ENCODE measurements at places on chromosomes 5 and 9.

DNA sequence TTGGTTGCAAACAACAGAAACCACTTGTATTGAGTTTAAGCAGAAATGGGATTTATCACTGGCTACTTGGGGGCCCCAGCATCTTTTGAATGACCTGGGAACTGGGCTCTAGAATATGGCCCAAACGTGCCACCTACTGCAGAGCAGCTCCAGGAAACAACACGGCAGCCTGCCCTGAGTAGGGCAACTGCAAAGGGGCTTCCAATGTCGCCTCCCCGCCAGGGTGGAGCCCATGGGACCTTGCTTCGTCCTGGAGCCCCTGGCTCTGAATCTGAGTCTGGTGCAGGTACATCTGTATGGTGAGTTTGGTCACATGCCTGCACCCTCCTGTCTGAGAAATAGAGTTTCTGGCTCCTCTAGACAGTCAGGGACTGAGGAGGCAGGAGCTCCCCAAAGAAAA is 38.6 kb downstream of the BOD1 start:
- no peak for DNase-seq

GRCh38 chr5:132754947-132755346 is 7.7 kb downstream of the CCNI2 start:
- no peak for DNase-seq

GRCh38 chr5:40736103-40736875 is 19.5 kb downstream of the TTC33 start:
- no peak for DNase-seq

DNA sequence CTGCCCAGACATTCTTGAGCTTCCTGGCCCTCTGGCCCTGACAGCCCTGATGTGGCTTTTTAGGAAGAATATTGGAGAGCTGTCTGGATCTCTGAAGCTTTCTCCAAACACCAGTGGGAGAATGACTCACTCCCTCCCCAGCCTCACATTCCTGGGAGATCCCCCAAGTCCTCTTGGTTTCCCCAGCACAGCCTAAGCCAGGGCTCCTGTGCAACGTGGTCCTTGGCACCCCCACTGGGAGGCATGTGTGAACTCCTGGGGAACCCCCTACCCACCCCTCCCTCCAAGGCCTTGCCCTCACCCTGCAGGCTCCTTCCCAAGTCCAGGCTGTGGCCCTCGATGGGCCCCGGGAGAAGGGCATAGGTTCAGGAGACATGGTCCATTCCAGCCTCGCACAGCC is 12.7 kb downstream of the GLIPR2 start:
- DNase-seq: no peak

DNA sequence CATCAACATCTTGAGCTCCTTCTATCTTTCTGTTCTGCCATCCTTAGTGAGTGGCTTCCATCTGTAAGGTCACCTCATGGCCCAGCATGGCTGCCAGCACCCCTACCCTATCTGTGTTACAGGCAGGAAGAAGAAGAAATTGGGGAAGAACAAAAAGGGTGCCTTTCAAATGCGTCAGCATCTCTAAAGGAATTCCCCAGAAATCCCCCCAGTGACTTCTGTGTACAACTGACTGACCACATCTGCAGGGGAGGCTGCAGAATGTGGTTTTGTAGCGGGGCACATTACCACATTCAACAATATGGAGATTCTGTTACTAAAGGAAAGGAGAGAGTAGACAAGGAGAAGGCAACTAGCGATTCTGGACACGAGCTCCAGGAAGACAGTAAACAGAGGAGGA is 40.1 kb downstream of the ALG2 start:
- no peak for DNase-seq

DNA sequence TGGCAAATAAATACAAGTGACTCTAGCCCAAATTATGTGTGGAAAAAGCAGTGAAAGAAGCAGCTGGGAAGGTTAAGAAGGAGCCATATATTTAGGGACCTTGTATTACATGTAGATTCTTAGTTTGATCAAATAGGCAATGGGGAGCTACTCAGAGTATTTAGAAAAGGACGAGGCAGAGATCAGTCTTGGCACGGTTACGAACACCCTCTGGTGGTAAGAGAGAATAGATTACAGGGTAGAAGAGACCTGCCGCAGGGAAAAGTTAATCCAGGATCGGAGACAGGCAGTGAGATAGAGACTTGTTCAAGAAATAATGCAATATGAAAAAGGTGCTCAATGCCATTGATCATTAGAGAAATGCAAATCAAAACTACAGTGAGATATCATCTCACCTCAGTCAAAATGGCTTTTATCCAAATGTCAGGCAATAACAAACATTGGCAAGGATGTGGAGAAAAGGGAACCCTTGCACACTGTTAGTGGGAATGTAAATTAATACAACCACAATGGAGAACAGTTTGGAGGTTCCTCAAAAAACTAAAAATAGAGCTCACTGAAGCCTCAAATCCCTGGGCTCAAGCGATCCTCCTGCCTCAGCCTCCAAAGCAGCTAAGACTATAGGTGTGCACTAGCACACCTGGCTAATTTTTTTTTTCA is 12.0 kb downstream of the INIP start:
- DNase-seq: peak; percentile 32

DNA sequence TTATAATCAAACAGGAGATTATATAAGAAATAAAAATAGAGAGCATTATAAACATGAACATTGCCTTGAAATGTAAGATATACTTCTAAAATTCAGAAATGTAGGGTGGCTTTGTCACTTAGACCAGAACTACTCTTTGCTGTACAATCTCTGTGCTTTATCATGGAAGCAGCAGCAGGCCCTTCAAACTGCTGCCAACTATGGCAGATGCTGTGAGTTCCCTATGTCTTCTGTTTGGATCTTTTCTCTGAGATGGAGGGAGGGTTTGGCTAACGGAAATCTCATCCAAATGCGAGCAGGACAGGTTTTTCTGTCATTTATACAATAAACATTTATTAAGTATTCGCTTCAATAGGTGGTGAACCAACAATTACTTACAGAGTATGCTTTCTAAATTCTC is 34.8 kb upstream of the RICTOR start:
- DNase-seq: no peak

DNA sequence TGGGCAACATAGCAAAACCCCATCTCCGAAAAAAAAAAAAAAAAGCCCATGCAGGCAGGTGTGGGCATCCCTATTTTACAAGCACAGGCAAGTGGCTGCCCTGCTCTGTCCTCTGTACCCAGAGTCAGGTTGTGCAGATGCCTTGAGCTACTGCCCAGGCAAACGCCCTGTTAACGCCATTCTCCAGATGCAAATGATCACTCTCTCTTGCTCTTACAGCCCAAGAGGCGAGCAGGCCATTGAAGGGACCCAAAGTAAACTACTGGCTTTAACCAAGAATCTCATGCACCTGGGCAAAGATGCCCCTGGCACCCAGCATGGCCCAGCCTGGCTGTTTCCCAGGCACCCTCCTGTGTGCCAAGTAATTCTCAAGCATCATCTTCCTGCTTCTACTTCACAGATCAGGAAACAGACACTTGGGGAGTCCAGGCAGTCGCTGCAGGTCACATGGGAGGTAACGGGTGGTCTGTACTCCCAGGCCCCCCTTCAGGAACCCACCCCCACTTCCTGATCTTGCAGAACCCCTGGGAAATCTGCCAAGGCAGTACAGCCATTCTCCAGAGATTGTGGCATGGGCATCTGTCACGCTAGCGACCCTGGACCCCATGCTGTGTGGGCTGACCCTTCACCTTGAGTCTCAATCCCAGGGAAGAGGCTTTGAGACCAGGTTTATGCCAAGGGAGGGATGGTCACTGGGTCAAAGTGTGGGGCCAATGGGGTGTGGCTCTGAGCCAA is 14.2 kb downstream of the EEIG1 start:
- no peak for DNase-seq

- peak; percentile 85 for DNase-seq
These were observed 23.9 kb downstream of the TPPP start for GRCh38 chr5:669111-669841.

- DNase-seq: no peak
These were observed 59.6 kb upstream of the SLC27A6 start for GRCh38 chr5:128905568-128906110.

DNA sequence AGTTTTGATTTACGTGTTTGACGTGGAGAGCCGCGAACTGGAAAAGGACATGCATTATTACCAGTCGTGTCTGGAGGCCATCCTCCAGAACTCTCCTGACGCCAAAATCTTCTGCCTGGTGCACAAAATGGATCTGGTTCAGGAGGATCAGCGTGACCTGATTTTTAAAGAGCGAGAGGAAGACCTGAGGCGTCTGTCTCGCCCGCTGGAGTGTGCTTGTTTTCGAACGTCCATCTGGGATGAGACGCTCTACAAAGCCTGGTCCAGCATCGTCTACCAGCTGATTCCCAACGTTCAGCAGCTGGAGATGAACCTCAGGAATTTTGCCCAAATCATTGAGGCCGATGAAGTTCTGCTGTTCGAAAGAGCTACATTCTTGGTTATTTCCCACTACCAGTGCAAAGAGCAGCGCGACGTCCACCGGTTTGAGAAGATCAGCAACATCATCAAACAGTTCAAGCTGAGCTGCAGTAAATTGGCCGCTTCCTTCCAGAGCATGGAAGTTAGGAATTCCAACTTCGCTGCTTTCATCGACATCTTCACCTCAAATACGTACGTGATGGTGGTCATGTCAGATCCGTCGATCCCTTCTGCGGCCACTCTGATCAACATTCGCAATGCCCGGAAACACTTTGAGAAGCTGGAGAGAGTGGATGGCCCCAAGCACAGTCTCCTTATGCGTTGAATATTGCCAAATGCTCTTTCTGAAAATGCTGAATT is 850 bp downstream of the RRAGA start:
- DNase-seq: no peak

DNA sequence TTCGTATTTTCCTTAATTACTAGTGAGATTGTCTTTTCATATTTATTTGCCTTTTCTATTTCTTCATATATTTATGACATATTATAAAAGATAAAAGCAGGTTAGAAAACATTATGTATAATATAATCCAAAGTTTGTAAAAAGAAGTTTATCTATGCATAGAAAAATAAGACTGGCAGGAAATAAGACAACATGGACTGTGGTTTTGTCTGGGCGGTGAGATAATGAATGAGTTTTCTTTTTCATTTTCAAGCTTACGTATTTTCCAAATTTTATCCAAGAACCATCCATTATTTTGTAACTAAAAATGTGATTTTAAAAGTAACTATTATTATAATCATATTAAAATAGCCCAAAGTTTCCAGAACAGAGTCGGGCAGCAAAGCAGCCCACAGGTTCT is 109.8 kb upstream of the MVB12B start:
- DNase-seq: no peak

GRCh38 chr9:94802251-94802650 is 75.8 kb downstream of the AOPEP start:
- no peak for DNase-seq

DNA sequence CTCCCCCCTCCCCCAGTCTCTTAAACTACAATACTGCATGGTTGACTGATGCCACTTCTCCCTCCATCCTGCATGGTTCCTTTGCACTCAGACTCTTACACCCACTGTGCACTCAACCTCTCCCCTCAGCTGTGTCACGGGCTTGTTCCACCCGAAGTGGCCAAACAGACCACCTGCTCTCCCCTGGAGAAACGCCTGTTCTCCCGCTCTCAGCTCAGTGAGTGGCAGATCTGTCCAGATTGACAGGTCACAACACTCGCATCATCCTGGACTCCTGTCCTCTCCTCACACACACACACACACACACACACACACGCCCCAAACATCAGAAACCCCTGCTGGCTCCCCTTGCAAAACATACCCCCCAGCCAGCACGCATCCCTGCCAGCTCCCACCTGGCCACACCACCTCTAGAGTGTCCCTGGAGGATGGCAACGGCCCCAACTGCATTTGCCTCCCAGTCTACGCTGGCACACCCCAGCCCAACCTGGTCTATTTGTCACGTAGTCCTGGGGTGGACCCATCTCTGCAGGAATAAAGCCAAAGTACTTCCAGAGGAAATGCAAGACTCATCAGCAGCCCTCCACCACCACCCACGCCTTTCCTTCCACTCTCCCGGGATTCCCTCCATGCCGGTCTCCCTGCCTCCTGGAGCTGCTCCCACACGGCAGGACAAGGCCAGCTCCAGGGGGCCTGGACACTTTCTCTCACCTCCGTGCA is 2.9 kb downstream of the OR2V1 start:
- no peak for DNase-seq

- DNase-seq: no peak
These were observed 4.9 kb downstream of the NKX2-5 start for GRCh38 chr5:173229966-173230689.

- DNase-seq: no peak
These were observed 391.3 kb downstream of the DIRAS2 start for GRCh38 chr9:90251316-90251715.

DNA sequence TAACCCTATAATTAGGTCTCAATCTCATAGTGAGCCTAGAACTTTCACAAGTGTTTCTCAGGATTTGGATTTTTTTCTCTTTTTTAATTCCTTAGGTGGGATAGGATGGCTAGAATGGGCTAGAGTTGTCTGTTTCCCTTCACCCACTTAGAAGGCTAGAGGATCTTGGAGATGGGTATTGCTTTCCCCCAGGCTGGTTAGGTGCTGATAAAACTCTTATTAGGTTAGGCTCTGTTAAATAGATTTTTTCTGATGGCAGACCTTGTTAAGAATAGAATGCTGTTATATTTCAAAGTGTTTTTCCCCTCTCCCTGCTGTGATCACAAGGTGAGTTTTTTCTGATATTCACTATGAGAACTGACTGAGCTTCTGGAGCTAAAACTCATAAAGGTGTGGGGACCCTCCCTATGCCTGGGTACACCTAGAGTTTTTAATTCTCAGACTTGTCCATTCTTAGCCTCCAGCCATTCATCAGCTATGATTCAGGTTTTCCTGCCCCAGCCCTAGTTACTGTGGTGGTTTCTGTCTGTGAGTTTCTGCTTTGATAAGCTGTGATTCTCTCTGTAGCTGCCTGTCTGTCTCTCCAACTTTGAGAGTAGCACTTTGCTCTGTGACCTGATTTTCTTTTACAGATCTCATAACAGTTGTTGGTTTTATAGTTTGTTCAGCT is 132.4 kb downstream of the HACD4 start:
- DNase-seq: no peak

DNA sequence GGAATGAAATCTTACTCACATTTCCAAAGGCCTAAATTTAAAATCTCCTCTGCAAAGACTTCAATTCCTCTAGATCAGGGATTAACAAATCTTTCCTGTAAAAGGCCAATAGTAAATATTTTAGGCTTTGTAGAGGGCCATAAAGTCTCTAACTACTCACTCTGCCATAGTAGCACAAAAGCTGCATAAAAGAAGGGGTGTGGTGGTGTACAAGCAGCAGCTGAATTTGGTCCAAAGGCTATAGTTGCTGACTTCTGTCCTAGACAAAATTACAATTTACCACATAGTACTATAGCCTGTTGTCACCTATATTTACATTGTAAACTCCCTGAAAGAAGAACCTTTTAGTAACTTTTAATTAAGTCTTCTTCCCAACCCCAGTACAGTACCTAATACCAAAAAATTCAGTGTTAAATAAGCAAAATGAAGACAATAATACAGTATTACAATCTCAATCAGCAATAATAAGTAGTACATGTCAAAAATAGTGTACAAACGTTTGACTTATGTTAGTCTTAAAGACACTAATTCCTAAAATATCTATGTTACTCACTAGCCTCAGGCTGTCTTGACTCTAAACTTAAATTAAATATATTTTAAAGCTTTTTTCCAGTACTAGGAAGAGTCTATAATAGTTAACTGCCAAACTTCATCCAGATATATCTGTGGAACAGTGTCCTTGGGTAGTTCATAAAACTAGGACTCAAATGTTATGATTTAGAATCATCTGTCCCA is 6.9 kb downstream of the CETN3 start:
- DNase-seq: no peak

GRCh38 chr5:179294131-179294780 is 51.0 kb downstream of the ADAMTS2 start:
- no peak for DNase-seq

All from WTC11 (cell line).